Bladder microvascular endothelial cell (primary cell): ENCODE measurements at places on chromosomes 16 and 17. TPM values are rescaled to one million over a fixed set of nuclear protein-coding genes. Genes with fewer than 3 reads are reported as not detected.

The P2RX5 gene
- total RNA-seq: 0.19 and 0.32 TPM in 2 replicates

The ODAD4 gene
- 0.19 TPM in 1 of 2 replicates, not detected in the other for total RNA-seq

The LRRC75A gene
- total RNA-seq: 0.81 and 4.5 TPM in 2 replicates

The NDEL1 gene
- total RNA-seq: 23.0 and 54.9 TPM in 2 replicates

The RANBP10 gene
- total RNA-seq: 4.2 and 11.8 TPM in 2 replicates

The MCRIP2 gene
- 12.1 and 12.6 TPM in 2 replicates for total RNA-seq

The CBX8 gene
- 1.5 and 3.6 TPM in 2 replicates for total RNA-seq

The TEX14 gene
- under 0.01 TPM in 1 of 2 replicates, not detected in the other for total RNA-seq

The KCNJ12 gene
- 0.06 and 0.32 TPM in 2 replicates for total RNA-seq

The TRPV3 gene
- not detected in 2 replicates for total RNA-seq

The RUNDC3A gene
- 0.25 and 0.32 TPM in 2 replicates for total RNA-seq

The CCL8 gene
- 0.13 and 0.16 TPM in 2 replicates for total RNA-seq

The CD300LF gene
- not detected in 2 replicates for total RNA-seq

The C17orf100 gene
- 0.16 and 0.31 TPM in 2 replicates for total RNA-seq

The ASPA gene
- total RNA-seq: 0.13 TPM in 1 of 2 replicates, not detected in the other

The GNG13 gene
- total RNA-seq: not detected in 2 replicates

The IRX5 gene
- 0.16 and 0.63 TPM in 2 replicates for total RNA-seq

The ANKRD40CL gene
- not detected in 2 replicates for total RNA-seq

The PYY gene
- total RNA-seq: not detected in 2 replicates
